ENCODE measurements at places on chromosomes 1 and 21.
A peak's percentile ranks its signal among the peaks of the same experiment; 100 is the strongest.

DNA sequence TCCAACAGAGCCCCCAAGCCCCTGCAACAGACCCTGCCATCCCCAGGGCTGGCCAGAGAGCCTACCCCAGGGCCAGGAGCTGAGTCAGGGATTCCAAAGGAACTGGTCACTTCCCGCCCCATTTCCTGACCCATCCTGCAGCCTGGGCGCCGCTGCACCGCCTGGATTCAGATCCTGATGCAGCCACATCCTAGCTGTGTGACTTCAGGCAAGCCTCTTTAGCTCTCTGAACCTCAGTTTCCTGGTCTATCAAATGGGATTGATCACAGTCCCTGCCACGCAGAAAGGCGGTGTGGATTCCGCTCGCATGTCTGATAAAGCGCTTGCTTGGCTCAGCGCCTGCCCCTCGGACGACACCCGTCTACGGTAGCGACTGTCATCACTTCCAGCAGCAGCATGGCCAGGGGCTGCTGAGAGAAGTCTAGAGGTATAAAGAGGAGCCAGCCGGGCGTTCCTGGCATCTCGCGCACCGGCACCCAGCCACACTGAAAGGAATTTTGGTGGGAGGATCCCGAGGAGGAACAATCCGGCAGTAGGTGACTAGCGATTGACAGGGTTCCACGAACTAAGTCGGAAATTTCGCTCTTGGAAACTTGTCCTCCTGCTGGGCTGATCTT is 10.1 kb downstream of the EPHA2 start:
- peak; percentile 85 for DNase-seq

GRCh38 chr1:156075162-156075561 is 7.1 kb downstream of the MEX3A start:
- DNase-seq, result no peak

DNA sequence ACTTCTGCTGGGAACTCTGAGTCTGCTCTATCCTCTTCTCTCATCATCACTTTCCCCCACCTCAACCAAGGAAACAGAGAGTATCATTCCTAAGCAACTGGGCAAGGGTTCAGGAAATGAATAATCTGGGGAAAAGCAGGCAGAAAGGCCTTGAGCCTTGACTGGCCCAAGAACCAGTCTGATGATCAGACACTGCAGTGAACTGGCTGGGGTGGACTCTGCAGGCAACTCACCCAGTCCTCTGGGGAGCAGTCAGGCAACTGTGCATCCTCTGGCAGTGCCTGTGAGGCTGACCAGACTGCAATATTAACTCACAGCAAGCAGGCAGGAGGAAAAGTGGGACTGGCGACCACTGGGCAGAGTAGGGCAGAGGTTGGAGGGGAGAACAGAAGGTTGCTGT is 991 bp downstream of the ANKRD35 start:
- DNase-seq, result no peak

GRCh38 chr1:26160527-26161414 is 1.9 kb downstream of the FAM110D start:
- no peak for DNase-seq

DNA sequence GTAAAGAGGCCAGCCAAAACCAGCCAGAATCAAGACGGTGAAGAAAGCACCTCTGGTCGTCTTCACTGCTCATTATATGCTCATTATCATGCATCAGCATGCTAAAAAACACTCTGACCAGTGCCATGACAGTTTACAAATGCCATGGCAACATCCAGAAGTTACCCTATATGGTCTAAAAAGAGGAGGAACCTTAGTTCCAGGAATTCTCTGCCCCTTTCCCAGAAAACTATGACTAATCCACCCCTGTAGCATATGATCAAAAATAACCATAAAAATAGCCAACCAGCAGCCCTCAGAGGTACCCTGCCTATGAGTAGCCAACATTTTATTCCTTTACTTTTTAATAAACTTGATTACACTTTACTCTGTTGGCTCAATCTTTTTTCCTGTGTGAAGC is 34.2 kb upstream of the PBX1 start:
- DNase-seq, result no peak

GRCh38 chr21:46207920-46208591 is 20.5 kb downstream of the LSS start:
- DNase-seq, result no peak

DNA sequence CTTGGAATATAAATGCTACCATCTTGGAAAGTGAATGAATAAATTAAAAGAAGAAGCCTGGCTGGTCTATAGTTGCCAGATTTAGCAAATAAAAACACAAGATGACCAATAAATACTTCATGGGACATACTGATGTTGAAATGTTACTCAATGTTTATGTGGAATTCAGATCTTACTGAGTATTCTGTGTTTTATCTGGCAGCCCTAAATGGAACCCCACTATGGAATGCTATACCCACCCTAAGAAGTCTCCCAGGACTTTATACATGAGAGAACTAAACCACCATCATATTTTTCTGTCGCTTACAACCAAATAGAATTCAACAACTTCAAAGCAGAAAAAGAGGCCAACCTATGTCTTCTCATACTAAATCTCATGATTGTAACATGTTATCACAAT is 177.6 kb upstream of the HMCN1 start:
- DNase-seq, result no peak

GRCh38 chr1:170620164-170620563 is 43.8 kb upstream of the PRRX1 start:
- DNase-seq, result no peak

GRCh38 chr1:56451491-56451890 is 127.9 kb downstream of the PLPP3 start:
- DNase-seq, result no peak

DNA sequence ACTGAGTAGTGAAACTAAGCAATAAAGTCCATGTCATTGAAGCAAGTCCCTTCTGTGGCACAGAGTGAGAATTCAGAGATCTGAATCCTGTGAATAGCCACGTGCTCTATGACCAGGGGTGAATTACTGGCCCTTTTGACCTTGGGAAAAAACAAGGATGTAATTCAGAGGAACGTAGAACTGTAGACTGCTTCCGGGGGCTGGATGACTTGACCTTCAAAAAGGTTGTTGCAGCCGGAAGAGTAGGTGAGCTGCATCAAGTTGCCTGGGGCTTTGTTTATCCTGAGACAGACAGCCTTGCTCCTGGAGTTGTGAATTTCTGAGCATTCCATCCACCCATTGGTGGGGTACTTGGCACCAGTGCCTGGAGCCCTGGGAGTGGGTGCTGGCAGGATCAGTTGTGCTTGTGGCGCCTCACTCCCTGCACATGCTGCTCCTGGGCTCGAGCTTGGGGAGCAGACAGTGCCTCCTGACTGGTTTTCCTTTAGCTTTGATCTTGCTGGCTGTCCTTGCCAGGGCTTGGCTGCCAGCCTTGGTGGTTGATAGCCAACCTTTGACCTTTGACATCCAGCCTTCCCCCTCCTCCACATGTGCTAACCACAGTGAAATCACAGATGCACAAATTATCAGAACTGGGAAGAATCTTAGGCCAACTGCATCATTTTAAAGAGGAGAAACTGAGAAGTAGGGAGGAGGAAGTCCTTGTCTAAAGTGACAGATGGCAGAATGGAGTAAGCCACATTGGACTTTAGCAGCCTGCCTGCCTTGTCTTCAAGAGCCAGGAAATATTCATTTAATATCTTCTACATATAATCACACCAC is 16.2 kb upstream of the MYOG start:
- DNase-seq, result no peak

- no peak for DNase-seq
Measured at GRCh38 chr1:8427986-8428385, 110.1 kb downstream of the SLC45A1 start.

DNA sequence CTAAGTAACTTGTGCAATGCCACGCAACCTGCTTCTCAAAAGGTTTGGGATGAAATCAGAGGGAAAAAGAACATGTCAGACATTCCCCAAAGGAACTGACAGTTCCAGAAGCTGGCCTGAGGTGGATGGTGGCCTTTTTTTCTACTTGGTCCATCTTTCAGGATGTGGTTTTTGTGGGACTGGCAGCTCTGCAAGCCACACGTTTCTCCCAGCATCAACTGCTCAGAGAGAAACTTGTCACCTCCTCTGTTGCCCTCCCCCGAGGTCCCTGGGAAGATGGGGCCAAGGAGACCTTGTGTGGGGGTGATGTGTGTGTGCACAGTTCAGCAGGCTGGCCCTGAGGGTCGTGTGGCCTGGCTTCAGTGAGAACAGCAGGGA is 2.5 kb upstream of the DHRS3 start:
- no peak for DNase-seq

GRCh38 chr1:65595724-65596123 is 175.3 kb downstream of the LEPR start:
- no peak for DNase-seq

- DNase-seq, result no peak
Measured at GRCh38 chr1:243710467-243710866, 139.6 kb downstream of the AKT3 start.

DNA sequence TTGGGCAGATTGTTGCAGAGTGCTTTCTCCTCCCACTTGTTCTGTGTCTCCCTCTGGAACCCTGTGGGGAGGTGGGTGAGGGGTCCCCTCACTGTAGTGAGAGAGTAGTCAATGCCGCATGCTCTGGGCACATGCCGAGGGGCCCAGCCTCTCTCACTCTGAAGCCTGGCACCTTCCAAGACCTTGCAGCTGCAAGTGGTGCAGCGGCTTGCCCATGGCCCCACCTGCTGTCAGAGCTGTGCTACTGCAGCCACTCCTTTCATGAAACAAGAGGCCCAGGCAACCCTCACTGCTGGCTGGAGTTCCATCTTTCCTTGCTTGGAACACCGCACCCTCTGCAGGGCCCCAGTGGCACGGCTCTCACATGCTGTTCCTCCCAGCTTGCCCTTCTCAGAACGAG is 58.4 kb upstream of the COL6A1 start:
- DNase-seq, result no peak

- DNase-seq, result no peak
Measured at GRCh38 chr1:3038571-3039181, 17.4 kb downstream of the ACTRT2 start.
